T-cell (primary cell): ENCODE measurements at places on chromosomes 2 and 18. TPM values are rescaled to one million over a fixed set of nuclear protein-coding genes. Genes with fewer than 3 reads are reported as not detected.

GRCh38 chr18:63850636-63851035 is 36.9 kb upstream of the SERPINB2 start:
- no peak for DNase-seq

The MRPL30 gene
- total RNA-seq: 20.5 TPM

GRCh38 chr2:87401726-87402345 is 346.1 kb upstream of the PLGLB2 start:
- DNase-seq: no peak

The NAT8 gene
- not detected for total RNA-seq

- DNase-seq: peak; percentile 60
Measured at GRCh38 chr2:10434886-10435819, 13.0 kb downstream of the ODC1 start.

The VIL1 gene
- 0.67 TPM for total RNA-seq

The CCL20 gene
- total RNA-seq: 1.9 TPM

DNA sequence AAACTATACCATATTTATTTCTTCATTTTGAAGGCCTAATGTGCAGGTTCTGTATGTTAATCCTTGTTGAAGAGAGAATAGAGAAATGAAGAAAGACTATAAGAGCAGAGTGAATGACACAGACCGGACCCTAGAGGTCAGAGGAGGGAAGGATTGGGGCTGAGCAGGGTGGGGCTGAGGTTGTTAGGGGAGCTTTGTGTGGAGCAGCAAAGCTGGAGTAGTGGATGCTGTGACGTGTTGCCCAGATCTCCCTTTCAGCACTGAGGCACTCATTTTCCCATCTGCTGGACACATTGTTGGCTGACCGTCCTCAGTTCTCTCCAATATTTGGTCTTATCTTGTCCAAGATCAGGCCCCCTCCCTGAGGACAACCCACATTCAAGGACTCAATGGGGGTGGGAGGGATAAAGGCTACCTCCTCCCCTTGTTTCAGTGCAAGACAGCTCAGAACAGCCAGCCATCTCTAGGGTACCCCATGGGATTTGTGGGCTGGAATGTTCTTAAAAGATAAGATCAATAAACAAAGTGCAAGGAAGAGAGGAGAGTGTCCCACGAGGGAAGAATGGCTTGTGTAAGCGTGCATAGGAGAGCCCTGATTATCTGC is 143.6 kb downstream of the TDRD15 start:
- no peak for DNase-seq

The ACMSD gene
- total RNA-seq: not detected

The ATL2 gene
- total RNA-seq: 60.1 TPM

- DNase-seq: no peak
Measured at GRCh38 chr2:181313845-181314244, 143.3 kb upstream of the ITGA4 start.

- no peak for DNase-seq
Measured at GRCh38 chr18:13541621-13542519, 184.5 kb downstream of the FAM210A start.

DNA sequence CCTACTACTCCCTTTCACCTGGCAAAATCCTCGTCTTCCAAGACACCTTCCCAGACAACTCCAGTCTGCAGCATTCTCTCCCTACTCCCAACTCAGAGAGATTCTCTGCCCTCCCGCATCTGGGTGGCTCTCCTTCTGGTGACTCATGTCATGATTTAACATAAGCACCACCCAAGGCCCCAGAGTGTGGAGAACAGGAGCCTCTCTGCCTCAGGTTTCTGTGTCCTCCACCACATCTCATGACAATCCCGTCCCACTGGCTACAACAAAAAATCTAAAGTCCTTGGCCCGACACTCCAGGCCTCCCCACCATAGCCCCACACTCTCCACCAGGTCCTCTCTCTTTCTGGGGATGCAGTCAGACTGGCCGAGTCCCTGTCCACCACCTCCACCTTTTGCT is 197.1 kb downstream of the BCL11A start:
- no peak for DNase-seq

DNA sequence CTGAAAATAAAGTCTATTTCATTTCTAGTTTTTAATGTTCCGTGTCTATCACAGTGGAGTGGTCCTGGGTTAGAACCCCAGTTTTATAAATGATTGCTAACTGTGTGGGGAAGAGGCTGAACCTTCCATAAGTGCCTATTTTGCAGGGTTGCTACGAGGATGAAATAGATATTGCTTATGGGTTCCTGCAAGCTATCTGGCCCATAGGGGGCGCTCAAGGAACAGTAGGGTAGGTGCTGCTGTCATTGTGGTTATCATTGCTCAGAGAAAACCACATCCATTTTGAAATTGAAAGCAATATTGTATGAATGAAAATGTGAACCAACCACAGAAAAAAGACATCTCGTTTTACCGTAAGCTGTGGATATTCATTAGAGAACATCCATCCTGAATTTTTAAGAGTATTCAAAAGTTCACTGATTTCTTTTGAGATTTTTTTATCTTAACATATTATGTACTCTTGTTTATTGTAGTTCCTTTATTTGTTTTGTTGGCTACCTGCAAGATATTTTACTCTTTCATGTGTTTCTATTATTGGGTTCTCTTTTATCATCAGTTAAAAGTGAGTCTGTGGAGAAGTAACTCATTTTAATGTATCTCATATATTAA is 261.6 kb downstream of the NAPG start:
- DNase-seq: peak; percentile 72
